CD4-positive, alpha-beta T cell (primary cell): ENCODE measurements at places on chromosomes 13 and 19.

DNA sequence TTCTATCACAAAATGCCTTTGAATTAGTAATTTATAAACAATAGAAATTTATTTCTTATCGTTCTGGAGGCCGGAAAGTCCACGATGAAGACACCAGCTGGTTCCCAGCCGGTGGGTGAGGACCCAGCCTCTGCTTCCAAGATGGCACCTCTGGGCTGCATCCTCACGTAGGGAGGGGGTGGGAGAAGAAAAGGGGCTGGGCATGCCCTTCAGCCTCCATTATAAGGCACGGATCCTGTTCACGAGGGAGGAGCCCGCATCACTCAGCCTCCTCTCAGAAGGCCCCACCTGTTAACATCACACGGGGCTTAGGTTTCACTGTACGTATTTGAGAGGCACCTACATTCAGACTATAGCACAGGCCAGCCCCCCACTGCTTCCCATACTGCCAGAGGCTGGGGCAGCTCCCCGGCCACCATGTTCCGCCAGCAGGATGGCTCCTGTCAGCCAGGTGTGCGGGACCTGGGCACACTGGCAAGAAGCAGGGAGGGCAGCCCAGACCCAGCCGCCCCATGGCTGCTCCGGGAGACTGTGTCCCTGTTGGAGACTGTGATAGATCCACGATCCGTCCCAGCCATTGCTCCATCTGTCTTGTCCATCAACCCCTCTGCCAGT lies 131.6 kb downstream of the SOX1 start:
- no peak for DNase-seq

DNA sequence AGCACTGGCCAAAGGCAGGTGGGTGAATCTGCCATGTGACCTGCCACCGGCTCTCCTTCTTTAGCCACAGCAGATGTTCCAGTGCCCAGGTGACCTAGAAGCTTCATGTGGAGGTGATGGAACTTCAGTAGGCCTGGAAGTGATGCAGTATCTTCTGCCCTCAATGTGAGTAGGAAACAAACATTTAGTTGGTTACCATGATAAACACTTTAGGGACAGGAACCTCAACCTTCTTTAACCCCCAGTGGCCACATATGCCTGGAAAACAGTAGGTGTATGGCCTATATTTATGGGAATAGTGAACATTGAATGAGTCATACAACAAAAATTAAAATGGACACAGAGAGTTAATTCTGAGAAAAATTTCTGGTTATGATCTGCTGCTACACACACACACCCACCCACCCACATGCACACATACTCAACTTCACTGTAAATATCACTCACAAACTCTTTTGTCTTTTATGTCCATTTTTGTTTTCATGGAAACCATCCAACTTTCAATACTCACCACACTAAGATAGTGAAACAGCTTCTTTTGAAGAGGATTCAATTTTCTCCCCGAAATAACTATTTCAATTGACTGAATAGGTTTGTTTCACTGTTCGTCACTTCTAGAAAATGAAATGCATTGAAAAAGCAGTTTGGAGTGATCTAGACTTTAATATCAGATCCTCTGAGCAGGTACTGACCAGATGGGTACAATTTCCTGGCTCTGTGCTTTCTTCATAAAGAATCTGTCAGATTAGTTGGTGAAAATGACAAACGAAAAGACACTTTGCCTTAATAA lies 97.3 kb downstream of the STARD13 start:
- DNase-seq = no peak

GRCh38 chr13:49908637-49909036 lies 27.5 kb downstream of the SPRYD7 start:
- no peak for DNase-seq

DNA sequence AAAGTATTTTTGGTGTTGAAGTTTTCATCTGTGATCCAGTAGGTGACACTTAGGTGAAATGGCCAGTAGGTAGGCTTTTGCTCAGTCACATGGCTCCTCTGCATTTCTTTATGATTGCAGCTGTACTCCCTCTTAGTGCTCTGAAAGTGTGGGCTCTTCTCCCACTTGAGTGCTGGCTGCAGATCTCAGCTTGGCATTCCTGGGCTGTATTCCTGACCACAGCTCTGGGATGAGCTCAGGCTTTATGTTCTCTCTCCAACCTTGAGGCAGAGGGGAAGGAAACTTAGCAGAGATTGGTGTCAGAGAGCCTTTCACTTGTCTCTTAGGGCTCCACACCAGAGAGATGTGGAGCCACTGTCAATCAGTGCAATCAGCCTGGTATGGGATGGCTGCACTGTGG lies 254.3 kb downstream of the NDFIP2 start:
- DNase-seq = no peak

- no peak for DNase-seq
Measured at GRCh38 chr19:18287836-18288772, 6.7 kb upstream of the JUND start.

- no peak for DNase-seq
Measured at GRCh38 chr13:106492588-106493475, 42.6 kb downstream of the EFNB2 start.

- no peak for DNase-seq
Measured at GRCh38 chr19:1455002-1455335, 5.0 kb downstream of the APC2 start.

DNA sequence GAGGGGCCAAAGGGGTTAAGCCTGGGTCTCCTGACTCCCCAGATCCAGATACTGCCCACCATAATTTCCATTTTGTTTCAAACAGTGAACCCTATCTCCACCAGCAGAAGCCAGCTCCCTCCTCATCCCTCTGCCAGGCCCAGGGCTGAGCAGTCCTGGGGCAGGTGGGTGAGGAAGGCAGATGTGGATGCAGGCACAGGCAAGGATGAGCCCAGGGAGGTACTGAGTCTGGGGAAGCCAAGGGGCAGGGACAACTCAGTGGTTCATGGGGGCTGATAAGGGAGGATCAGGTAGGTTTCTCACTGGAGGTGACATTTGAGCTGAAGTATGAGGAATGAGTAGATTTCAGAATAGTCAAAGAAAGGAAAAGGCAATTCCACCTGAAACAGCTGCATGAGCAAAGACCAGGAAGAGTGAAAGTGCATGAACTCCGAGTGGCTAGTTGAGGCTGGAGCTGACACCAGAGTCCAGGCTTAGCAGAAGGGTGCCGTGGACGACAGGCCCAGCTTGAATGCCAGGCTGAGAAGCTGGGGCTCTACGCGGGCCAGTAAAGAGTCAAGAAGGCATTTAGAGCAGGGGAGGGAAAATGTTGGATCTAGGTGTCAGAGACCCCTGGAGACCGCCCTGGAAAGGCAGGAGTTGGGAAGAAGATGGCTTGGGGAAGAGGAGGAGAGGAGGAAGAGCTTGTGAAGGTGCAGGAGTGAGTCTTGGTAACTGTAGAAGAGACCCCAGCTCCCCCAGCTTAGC lies 10.3 kb downstream of the CIC start:
- no peak for DNase-seq

- DNase-seq = peak; percentile 60
Measured at GRCh38 chr19:41597600-41598041, 21.7 kb downstream of the CEACAM21 start.
